ENCODE measurements at places on chromosomes 13 and 19.
A peak's percentile ranks its signal among the peaks of the same experiment; 100 is the strongest.

DNA sequence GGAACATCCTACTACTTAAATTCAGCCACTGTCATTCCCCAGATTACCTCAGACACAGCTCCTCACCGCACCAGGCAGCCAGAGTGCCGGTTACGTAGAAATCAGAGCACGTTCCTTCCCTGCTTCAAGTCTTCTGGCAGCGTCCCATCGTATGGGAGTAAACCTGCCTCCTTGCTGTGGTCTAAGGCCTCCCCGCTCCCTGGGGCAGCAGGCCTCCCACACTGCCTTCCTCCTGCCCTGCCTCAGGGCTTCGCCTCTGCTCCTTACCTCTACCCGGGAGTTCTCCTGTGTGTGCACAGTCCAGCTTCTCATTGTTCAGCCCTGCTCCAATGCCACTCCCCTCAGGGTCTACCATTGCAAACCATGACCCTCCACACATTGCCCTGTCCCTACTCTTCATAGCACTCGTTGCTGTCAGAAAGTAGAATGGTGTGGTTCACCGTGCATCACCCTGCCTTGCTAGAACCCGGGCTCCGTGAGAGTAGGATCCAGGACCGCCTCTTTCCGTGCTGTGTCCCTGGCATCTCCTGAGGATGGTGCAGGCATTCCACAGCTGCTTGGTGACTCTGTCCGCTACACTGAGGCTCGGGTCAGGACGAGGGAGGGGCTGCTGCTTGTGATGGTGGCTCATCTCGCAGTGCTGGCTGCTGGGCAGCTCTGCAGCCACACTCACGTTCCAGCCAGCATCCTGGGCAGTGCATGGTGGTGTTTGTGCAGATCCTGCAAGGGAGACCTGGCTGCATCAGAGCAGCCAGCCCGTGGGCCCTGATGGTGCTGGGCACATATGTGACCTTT is 6.9 kb downstream of the POP4 start:
- no peak for DNase-seq

DNA sequence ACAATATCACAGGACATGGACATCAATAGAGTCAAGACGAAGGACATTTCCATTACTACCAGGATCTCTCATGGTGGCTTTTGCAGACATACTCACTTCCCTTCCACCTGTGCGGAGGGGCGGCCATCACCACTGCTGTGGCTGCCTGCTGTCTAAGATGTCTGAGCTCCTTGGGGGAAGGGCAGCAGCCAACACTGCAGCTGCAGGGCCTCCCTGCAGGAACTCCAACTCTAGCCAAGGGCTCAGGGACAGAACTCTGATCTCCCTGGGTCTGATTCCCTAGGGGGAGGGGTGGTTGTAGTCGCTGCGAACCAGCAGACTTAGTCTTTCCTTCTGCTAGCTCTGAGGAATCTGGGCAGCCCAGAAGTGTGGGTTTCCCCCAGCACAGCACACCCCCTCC is 78.9 kb upstream of the ANKRD10 start:
- DNase-seq, result no peak

DNA sequence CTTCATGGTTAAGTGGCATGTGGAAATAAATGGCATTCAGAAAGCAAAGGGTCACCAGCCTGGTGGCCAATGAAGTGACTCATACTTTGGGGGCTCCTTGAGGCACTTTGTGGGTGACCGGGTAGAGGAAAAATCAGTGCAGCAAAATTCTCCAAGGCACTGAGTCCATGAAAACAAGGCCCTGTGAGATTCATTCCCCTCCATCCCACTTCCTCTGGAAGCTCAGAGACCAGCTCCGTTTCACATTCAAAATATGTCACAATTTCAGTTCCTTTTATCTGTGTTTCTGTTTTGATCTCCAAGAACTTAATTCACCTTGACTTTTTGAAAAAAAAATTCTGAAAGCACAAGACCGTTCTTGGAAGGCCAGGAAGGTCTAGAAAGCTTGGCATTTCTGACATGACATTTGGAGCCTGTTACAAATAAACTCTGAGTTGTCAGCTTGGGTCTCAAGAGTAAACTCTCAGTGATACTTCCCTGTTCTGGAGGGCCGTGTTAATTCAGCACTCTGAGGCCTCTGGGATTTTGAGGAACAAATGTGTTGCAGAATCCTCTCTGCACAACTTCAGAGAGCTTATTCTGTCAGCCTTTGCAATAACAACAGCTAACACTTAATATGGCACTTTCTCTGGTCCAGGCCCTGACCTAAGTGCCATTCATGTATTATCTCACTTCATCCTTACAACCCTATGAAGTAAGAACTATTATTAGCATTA is 6.8 kb downstream of the CYSLTR2 start:
- no peak for DNase-seq

GRCh38 chr13:27442071-27442647 is 8.2 kb downstream of the MTIF3 start:
- DNase-seq, result peak; percentile 97

- DNase-seq, result no peak
Observed at GRCh38 chr13:39567569-39567968, 35.4 kb downstream of the LHFPL6 start.

DNA sequence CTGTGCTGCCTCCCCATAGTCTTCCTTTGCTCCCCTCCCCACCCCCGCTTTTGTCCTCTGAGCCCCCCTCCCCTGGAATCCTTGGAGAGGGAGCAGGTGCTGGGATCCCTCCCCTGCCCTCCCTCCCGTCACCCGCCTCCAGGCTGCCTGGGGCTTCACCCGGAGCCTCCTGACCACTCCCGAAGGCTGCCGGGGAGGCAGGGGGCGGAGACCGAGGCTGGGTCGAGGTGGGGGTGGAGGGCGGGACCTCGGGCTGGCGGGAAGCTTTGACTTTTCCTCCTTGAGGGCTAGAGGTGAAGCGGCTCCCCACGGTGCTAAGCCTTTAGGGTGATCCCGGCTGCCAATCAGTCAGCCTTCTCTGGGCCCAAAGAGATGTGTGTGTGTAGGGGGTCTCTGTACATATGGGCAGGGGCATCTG is 1.5 kb downstream of the KMT5C start:
- peak; percentile 60 for DNase-seq

DNA sequence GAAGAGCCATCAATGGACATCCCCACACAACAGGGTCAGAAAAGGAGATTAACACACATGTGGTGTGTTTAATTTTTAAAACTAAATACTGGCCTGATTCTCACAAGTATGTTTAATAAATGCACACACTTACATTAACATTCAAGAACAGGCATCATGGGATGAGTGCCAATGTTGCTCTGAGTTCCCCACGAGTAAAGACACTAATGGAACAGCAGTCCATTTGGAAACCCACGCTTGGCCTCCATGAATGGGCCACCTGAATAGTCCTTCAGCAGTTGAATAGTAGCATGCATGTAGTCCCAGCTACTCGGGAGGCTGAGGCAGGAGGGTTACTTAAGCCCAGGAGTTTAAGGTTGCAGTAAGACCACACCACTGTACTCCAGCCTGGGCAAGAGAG is 195.2 kb upstream of the IPO5 start:
- no peak for DNase-seq

- DNase-seq, result no peak
Observed at GRCh38 chr19:29233591-29233990, 20.6 kb upstream of the UQCRFS1 start.

- DNase-seq, result no peak
Observed at GRCh38 chr19:4199699-4200293, 17.3 kb downstream of the ANKRD24 start.

DNA sequence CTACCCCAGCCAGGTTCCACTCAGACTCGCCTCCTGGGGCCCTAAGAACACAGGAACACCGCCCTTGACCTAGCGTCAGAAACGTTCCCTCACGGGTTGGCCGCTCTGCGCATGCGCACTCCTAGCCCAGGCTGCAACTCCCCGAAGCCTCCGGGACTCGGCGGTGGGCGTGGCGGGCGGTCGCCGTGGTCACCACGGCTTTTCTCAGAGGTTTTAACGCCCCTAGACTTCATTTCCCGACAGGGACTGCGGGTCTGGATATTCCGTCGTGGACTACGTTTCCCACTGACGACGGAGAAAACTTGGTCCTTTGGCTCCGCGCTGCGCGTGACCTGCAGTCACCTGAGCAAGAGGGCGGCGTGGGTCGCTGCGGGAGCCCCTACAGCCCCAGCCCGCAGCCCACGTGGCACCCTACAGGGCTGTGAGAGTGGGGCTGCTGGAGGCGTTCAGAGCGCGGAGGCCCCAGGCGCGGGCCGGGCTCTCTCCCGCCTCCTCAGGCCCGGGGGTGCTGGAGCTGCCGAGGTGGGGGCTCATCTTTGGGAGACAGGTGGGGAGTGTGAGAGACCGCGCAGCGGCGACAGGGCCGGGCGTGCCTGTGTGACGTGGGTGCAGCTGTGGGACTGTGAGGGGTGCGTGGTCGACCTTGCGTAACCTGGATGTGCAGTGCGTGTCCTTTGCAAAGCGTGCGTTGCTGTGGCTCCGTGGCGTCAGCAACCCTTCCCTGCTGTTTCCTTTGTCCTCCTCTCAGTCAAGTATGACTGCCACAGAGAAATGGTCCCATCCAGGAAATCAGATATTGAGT is 38.0 kb upstream of the ZNF573 start:
- DNase-seq, result peak; percentile 69

GRCh38 chr19:13121551-13122274 is 3.6 kb downstream of the NACC1 start:
- DNase-seq, result no peak

DNA sequence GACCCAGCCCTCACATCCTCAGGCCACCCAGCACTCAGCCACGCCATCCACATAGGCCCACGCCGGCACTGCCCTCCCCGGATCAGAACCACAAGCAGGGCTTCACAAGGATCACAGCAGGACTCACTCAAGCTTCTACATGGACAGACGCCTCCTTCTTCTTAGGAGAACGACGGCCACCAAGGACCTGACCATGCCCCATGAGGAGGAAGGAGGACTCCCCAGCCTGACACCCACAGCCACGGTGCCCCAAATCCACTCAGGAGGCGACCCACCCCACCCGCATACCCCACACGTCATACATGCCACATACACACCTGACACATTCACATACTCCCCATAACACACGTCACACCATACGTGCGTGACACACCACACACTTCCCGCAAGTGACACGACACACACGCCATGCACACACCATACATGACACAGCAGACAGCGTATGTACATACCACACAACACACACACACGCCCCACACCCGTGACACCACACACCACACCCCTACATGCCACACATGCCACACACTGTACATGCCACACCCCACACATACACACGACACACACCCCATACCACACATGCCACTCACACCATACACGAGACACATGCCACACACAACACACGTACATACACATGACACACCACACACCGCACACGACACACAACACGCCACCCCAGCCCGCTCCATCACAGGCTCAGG is 50.4 kb downstream of the MLLT1 start:
- DNase-seq, result no peak

DNA sequence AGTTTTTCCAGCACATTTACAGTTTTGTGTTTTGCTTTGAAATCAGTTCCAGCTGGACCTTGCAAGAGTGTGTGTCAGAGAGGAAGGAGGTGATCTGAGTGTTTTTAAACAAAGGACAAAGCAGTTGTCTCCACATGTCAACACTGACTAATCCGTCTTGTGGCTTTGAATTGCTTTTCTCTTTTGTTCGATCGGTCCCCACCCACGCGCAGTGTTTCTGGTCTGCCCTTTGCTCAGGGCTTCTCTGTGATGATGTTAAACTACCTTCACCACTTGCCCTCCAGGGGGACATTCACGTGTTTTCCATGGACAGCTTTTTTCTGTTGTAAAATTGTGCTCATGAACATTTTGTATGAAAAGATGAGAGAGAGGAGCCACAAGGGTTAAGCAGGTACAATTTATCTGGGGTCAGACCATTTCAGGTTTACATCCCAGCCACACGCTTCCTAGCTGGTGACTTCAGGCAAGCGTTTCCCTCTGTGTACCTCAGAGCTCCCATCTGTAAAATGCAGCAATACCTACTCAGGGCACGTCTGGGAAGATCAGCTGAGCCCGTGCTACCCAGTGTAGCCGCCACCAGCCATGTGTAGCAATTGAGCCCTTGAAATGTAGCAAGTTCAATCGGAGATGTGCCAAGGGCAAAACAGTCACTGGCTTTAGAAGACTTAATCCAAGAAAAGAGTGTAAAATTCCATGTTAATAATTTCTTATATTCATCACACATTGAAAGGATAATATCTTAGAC is 13.5 kb upstream of the PLA2G4C start:
- DNase-seq, result no peak

DNA sequence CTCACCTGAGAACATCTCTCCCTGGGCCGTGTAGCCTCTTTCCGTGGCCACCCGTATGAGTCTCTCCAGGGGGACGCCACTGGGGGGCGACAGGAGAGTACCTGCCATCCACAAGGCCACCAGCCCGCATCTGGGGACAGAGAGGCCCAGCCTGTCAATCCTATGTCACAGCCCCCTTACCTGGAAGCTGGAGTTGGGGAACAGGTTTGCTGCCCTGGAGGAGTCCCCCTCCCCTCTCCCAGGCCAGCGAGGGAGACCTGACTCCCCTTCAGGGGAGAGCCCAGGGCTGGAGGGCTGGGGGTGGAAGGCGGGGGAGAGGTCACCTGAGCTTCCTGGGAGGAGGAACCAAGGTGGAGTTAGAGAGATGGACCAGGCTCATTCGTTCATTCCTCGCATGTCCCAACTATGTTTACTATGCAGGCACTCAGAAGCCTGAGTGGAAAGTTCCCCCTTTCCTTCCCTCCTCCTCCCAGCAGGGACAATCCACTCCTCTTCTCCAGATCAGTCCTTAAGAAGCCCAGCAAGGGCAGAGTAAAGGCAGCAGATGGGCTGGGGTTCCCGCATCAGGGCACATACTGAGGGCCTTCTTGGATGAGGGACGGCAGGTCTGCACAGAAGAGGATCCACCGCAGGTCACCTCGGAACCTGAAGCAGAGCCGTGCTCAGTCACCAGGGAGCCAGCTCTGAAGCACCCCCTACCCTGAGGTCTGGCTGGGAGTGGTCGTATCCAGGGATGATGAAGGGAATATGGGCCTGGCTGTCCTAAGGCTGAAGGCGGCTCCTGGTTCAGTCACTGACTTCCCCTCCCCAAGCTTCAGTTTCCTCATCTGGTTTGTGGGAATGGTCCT is 5.5 kb downstream of the ACTMAP start:
- DNase-seq, result no peak

DNA sequence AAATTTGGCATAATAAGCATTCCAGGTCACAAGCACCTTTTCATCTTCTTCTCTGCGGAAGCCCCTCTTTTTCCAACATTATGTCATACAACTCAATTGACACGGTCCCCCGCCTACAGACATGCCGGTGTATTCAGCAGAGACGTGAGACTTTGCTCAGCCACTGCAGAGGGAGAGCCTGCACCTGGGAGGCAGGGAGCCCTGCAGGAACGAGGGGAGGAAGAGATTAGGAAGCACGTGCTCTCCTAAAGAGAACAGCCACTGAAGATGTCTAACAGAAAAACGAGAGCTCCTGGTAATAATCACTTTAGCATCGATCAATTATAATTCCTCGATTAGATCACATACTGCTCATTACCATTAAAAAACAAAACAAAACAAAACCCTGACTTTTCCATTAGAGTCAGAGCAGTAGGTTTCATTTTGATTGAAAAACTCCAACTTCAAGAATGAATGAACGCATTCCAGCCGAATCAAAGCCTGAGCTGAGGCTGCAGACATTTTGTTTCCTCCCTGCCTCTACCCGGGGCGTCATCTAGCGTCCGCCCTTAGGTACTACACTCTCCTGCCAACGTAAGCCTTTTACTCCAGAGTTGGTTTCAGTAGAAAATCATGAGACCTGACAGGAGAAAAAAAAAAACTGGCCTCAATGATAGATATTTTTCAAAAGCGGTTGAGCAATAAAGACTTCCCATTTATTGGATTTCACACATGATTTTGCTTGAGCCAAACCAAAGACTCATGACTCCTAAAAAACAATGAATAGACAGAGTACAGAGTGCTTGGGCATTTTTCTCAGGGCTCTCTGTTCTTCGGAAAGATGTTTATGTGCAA is 194.5 kb downstream of the KATNAL1 start:
- DNase-seq, result peak; percentile 90

- DNase-seq, result no peak
Observed at GRCh38 chr13:114203536-114203935, 24.5 kb downstream of the CFAP97D2 start.
